Activated CD8-positive, alpha-beta memory T cell treated with anti-CD3 and anti-CD28 coated beads for 1 hour (primary cell): ENCODE measurements at places on chromosomes 2 and 18.

DNA sequence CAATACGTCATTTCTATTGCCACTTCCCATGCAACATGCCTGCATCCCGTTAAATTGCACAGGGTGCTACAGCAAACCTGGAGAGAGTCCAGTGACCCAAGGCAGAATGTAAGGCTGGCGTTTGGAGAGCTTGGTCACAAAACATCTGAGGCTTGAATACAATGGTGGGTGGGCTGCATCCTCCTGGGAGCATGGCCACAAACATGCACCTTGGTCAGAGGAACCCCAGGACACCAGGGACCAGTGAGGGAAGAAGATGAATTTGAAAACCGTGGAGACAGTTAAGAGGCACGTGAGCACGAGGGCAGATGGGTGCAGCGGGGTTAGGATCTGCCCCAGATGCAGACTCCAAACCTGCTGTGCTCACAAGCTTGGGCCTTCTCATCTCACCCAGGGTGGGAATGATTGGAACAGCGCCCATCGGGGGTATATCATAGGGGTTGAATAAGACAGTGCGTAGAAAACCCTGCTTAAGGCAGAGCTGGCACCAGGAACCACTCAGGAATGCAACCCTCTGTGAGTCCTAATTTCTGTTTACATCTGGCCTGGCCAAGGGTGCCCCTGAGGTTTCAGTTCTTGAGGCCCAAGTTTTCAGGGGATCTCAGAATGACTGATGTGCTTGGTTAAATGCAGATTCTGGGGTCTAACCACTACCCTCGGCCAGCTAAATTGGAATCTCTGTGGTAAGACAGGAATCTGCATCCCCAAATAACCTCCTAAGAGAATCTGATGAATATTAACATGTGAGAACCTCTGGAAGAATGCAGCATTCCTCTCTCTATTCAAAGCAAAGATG lies 97.2 kb downstream of the ARL4C start:
- no peak for DNase-seq

DNA sequence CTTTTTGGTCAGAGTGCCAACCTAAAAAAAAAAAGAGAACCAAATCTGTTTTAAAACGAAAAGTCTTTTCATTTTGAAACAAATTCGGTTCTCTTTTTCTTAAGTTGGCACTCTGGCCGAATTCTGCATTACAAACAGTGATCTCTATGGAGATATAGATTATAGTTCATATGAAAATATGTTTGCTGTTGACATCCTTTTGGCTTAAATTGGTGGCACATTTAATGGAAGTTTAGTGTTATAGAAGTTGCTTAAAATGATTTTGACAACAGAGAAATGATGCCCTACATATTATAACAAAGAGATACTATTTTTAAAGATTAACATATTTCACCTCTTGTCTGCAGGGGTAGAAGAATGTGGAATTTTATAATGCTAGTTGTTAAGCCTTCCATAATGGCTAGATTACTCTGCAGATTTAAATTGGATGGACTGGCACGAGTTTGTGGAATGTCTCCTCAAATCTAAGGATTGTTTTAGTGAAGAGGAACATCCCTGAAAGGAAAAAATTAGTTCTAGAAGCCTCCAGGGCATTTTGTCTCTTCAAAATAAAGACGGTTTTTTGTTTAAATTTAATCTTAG lies 222.9 kb upstream of the CDH2 start:
- no peak for DNase-seq

GRCh38 chr2:45669032-45669486 lies 17.6 kb downstream of the PRKCE start:
- no peak for DNase-seq

- no peak for DNase-seq
These were observed 150.1 kb downstream of the WDSUB1 start for GRCh38 chr2:159136391-159136790.

DNA sequence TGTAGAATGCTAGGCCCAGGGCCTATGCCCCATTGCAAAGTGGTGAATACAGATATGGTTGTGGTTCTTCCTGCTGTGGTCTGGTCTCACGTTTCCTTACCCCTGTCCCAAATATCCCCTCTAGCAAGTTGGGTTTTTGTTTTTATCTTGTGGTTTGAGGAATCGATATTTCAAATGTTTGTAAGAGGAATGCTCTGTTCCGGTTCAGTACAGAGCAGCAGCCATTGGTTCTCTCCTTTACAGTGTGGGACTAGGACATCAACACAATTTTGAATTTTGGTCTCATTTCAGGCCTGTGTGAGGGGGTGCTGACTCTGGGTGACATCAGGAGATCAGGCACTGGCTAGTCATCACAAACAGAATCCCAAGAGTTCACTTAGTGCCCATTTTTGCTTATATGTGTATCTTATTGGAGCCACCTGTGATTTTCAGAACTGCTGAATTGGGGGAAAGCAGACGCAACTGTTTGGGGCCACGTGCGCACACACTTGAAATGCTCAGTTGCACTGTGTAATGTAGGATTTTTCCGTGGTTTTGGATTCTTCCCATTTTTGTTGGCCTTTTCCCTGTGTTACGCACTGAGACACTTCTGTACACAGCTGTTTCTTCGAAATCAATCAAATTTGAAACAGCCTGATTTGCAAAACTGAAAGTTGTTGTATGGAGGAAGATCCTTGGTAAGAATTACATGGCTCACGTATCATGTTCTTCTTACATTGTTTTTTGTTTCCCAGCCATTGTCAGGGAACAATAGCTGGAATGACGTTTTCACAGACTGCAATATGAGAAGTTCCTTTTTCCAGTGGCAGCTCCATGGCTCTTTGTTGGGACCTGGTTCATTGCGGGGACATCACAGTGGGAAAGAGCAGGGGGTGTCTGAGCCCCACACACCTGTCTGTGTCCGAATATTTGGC lies 8.6 kb downstream of the SH3BP4 start:
- no peak for DNase-seq

DNA sequence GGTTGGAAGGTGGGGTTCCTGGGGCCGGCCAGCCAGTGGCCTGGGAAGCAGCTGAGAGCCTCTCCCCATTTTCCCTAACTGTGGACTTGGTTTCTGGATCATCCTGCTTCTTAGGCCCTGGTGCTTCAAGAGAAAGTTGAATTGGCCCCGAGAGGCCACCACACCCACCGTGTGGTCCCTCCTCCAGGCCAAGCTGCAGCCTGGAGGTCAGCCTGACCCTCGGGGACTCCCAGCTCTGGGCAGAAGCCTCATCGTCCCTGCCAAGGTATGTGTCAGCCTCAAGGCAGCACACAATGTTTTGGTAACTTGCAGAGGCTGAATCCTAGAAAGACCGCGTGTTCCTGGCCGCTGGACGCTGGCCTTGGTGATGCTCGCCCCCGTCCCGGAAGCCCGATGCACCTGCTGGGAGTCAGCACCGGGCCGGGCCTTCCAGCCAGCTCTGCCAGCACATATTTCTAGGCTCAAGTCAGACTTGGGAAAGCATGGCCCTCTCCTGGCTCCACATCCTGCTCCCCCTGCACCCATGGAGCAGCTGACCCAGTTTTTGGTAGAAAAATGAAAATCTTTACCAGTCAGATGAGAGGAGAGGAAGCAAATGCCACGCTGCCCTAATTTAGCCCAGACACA lies 72.6 kb downstream of the ACTR2 start:
- DNase-seq: no peak

DNA sequence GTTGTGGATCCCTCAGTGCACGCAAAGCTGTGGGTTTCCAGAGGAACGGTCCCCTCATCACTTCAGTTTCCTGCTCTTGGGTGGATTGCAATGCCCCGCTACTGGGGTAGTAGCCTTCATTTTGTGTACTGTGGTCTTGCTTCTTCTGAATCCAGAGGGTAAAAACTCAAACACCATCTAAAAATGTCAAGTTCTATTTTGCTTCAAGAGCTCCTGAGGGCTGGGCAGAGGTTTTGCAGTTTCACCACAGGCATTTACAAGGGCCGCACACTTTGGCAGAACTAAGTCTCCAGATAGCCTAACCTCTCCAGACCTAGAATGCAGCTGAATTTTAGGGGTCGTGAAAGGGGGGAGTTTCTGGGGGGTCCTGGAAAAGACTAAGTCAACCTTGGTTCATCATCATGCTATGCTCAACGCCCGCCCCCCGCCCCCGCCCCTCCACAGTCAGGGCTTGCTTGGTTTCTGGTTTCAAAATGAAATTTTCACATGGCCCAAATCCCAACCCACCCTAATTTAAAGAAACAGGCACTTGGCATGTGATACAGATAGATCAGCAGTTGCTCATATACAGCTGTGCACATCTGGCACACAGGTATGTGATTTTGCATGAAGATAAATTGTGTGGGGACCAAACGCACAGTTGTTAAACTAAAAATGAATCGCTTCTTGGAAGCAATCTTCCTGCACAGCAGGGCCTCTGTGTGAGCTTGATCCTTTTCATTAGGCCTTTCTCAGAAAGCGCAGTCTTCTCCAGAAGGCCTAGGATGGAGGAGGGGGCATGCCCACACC lies 329.6 kb downstream of the OSR1 start:
- DNase-seq: no peak

DNA sequence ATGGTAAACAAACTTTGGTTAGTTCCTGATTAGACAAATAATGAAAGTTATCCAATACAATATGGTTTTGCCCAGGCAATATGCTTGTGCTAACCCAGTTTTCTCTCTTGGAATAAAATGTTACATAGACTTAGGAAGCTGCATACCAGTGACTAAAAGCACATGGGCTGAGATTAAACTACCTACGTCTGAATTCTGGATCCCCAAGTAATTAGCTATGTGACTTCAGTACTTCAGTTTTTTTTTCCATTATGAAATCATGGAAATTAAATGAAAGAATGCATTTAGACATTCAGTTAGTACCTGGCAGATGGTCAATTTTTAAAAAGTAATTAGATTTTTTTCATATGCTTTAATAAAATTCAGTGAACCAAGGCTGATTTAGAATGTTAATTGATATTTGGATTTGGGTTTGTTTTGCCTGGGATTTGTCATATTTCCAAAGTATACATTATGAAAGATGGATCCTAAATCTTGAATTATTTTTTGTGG lies 213.9 kb downstream of the PTH2R start:
- no peak for DNase-seq

DNA sequence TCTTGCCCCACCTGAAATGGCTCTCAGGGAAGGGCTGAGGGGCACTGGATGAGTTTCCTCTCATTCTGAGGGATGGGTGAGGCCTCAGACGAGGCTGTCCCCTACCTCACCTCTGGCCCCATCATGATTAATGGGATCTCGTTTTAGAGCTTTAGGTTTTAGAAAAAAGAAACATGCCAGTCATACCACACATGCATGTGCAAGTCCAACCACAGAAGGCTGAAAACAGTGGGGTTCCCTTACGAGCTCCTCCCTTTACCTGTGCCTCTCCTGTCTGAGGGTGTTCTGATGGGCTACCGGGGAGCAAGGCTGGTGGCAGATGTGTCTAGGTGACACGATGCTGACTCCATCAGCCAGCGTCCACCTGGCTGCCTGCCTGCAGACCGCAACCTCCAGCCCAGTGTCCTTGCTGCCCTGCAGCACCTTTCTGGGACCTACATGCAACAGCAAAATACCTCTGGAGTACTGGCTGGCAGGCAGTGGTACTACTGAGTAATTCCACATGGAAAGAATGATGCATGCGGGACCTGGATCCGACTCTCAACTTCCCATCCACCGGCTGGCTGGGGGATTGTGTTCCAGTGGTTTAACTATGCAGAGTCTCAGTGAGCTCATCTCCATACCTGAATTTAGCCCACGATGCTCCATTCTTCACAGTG lies 9.1 kb upstream of the LYPD6B start:
- DNase-seq: no peak

DNA sequence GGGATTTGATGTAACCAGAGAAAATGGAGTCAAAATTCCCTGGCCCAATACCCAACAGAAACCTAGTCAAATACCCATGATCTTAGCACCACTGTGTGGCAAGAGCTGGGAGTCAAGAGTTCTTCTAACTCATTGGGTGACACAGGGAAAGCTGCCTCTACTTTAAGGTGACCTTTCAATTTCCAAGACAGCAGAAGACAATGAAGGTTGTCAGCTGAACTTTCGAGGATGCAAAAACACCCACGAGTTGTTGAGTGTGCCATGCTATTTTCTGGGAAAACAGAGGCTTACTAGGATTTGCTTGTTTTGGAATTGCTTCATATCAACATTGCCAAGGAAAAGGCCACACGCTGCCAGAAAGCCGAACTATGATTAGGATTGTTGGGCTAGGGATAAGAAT lies 61.6 kb upstream of the CYRIA start:
- DNase-seq: no peak

GRCh38 chr2:98583276-98583675 lies 25.0 kb downstream of the COA5 start:
- DNase-seq: no peak
